Left kidney (tissue), 8 donors: ENCODE measurements at places on chromosomes 2 and 18.

GRCh38 chr2:134170294-134170693 is 83.6 kb upstream of the MGAT5 start:
- no peak for DNase-seq

GRCh38 chr2:85012855-85013254 is 41.9 kb downstream of the KCMF1 start:
- no peak for DNase-seq

DNA sequence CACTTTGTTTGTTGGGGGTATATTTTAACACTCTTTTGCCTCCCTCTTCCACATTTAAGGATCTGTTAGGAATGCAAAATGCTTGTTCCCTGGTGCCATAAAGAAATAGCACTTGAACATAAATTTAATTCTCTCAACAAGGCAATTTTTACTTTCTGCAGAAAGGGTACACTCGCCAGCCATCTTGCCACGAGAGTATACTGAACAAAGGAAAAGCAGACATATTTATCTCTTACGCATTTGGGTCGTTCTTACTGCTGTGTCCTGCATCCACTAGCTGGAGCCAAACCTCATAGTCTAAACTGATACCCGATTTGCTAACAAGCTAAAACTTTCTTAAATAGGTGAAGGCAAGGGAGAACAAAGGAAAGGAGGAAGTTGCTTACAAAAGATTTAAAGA is 129.5 kb downstream of the B3GNT2 start:
- DNase-seq, result no peak

DNA sequence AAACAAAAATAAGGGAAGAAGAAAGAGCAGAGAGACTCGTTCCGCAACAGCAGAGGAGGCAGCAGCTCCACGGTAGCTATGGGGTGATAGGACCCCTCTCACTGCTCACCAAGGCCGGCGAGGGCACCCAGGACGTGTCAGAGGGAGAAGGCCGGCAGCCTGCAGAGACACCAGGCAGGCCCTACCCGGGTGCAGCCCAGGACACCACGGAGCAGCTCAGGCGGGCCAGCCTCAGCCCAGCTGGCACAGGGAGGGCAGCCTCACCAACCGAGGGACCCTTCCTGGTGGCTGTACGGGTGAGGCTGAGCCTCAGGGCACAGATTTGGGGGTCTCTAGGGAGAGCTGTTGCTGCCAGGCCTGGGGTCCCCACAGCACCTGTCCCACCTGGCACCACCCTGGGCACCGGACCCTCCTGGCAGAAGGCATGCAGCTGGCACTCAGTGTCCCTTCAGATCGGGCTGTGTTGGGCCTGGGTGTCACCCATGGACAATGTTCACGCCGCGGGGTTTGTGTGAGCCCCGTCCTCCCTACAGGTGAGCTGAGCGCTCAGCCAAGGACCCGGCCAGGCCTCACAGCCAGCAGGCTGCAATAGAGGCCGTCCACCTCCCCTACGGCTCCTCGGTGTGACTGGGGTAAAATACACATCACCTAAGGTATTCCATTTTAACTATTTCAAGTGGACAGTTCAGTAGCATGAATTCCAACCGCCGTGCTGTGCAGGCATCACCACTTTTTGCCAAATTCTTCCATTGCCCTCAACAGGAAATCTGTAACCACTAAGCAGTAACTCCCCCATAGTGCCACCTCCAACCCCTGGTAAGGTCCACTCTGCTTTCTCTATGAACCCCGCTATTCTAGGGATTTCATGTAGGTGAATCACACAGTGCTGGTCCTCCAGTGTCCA is 21.6 kb downstream of the KCNG2 start:
- no peak for DNase-seq

DNA sequence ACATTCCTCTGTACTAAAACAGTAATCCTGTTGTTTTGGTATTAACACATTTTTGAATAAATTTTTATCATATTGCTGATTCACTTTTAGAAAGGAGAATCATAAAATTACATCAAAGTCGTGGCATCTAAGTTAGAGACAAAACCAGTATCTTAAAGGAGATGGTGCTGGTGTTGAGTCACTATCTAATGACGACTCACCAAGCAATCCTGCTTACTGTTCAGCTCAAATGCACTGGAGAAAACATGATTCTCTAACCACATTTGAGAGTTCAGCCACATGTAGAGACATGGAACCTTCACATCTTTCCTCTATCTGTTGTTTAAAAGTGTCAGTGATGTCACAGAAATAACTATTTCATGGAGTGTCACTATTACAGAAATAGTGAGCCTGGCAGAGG is 473.8 kb downstream of the TGIF1 start:
- no peak for DNase-seq

- no peak for DNase-seq
These were observed 122.5 kb upstream of the LTBP1 start for GRCh38 chr2:32824070-32824809.

DNA sequence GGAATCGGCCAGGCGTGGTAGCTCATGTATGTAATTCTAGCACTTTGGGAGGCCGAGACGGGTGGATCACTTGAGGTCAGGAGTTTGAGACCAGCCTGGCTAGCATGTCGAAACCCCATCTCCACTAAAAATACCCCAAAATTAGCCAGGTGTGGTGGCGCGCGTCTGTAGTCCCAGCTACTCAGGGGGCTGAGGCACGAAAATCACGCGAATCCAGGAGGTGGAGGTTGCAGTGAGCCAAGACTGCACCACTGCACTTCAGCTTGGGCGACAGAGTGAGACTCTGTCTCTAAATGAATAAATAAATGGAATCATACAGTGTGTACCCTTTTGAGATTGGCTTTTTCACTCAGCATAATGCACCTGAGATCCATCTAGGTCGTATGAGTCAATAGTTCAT is 19.4 kb upstream of the TTC39C start:
- no peak for DNase-seq

DNA sequence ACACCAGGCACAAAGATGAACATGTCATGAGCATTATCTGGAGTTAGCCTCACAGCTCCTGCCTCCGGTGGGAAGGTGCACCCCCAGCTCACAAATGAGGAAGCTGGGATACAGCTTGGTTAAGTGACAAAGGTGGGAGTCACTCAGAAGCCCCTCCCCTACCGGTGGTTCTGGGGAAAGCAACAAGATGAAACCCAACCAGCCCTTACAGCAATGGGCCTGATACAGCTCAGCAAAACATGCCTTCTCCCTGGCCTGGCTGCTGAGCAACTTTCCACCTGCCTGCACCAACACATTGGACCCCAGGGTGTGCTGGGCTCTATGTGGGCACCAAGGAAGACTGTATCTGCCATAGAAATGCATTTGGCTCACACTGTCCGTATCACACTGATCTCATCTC is 113.2 kb downstream of the GYPC start:
- DNase-seq, result no peak

DNA sequence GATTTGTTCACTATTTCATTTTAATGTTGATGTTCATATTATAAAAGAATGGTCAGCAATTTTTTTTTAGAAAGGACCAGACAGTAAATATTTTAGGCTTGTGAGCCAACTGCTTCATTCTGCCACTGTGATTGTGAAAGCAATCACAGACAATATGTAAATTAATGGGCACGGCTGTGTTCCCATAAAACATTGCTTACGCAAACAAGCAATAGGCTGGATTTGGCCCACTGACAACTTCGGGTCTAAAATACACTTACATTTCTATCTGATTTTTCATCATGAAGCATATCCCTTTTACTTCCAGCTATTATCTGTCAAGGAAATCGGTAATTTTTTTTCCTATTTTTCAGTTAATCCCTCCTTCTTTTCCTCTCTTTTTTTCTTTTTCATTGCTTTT is 182.2 kb upstream of the CDH2 start:
- no peak for DNase-seq

DNA sequence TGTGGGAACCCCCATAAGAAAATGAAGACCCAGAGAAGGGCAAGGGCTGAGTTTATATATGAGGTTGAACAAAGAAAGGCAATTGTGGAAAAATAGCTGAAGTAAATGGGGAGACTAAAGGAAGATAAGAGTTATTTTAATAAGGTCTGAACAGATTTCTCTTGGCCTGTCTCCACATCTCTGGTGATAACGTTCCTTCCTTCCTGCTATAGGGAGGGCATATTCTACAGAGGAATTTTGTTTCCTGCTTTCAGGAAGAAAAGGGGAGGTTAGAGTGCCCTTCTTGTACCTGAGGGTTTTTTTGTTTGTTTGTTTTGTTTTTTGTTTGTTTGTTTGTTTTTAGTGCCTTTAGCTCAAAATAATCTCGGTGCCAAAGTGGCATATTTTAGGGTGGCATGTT is 31.6 kb downstream of the MOGAT1 start:
- DNase-seq, result no peak

DNA sequence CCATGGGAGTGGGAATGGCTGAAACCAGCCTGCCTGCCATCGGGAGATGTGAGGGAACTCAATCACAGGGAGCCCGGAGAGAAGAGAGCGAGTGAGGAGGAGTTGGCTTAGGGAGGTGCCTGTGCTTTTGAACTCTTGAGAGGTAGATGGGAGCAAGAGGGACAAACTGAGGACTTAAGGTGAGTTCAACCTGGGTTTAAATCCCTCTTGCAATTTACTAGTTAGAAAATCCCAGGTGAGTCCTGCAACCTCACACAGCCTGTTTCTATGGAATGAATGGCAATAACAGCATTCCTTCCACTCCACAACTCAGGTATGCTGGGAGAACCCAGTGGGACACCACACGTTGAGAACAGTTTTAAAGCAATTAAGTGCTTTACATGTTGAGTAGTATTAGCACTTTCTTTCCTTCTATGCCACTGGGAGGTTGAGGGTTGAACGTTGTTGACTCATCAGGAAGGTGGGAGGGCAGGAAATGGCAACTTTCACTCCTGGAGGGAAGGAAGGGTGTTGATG is 57.3 kb downstream of the VIT start:
- no peak for DNase-seq

DNA sequence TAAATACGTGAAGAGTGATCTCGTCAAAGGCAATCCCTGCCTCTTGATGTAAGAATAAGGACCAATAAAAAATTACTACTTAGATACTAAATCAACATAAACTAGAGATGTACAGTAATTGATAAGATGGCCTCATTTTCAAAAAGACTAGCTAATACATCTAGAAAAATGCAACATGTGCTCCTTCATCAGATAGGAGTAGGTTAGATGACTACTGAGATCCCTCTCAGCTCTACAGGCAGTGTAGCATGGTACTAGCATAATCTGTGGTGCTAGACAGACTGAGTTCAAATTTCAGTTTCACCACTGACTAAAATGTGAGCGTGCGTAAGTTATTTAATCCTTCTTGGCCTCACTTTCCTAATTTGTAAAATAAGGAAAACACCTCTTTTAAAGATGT is 82.6 kb upstream of the FRZB start:
- no peak for DNase-seq

DNA sequence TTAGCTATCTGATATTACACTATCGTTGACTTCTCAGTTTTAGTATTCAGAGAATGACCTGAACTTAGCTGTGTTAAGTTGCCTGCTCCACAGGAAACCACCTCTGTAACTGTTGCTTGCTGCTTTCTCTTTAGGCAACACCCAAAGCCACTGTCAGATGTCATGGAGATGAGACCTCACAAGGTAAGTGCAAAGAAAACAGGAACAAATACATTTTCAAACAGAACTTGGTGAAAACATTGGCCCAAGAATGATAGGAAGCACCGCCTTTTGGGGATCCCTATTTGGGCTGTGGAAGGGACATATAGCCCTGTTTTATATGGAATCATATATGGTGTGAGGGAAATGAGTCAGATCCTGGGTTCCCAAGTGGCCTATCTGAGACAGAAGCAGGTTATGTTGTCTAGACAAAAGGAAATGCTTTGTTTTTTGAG is 143.4 kb downstream of the UBE2E3 start:
- no peak for DNase-seq

- DNase-seq, result no peak
These were observed 53.7 kb upstream of the GRB14 start for GRCh38 chr2:164675027-164675426.

DNA sequence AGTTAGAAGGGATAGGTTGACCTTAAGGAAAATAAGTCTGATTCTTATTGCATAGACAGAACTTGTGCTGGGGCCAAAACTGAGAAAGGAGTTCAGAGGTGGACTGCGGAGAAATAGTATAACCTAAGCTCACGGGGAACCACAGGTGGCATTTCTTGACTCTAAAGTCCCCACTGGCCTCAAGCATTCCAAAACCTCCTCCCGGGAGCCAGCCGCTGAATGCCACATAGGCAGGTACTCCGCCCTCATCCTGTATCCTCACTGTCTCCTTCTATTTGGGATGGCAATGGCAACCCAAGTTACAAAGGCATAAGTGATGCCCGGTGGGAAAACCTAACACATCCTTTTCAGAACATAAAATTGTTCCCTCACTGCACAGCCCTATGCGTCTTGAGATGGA is 173.0 kb downstream of the SP3 start:
- no peak for DNase-seq

GRCh38 chr18:28736951-28737350 is 560.0 kb upstream of the CDH2 start:
- DNase-seq, result no peak

GRCh38 chr18:41660654-41661053 is 294.4 kb upstream of the PIK3C3 start:
- DNase-seq, result no peak

DNA sequence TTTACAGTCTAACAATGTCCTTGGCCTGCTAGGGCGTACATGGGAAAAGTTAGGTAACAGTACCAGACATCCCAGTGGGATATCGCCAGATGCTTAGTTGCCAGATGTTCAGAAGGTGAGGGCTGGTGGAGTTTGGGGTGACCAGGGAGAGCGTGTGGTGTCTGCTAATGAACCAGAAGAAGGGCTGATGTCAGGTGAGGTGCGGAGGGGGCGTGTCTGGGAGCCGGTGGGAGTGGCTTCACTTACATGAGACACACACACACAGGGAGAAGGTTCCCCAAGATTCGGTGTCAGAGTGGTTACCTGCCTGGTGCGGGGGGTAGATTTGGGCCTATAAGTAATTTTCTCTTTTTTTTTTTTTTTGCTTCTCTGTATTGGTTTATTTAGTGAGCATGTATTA is 12.2 kb downstream of the RAB31 start:
- DNase-seq, result no peak

DNA sequence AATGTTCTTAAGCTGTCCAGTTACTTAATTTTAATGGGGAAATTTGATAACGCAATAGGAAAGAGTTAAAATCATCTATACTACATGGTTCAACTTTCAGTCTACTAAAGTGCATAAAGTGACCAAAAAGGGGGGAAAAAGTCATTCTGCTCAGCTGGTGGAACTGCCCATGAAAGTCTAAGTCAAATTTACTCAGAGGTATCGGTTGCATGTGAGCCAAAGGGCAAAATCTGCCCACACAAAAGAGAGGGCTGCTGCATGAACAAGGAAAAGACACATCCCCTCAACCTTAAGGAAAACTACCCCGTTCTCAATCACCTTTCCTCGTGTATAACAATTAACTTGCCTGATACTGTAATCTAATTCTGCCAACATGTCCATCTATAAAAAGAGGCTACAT is 126.1 kb downstream of the TCF4 start:
- DNase-seq, result peak; percentile 46

DNA sequence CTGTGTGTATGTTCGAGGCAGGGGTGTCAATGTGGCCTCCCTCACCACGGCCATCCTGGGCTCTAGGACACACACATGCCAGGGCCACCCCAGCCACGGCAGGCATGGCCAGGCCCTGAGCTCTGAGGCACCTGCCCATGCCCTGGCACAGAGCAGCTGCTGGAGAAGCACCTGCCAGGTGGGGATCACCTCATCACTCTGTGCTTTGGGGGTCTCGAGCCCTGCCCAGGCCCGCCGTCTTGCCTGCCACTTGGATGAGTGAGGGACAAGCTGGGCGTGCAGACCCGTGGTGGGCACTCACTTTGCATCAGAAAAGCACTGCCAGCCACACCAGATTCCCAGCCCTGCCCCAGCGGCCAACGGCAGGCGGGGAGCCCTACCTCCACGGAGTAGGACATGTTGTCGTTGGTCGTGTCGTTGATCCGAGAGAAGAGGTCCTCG is 33.1 kb downstream of the KIF1A start:
- no peak for DNase-seq

GRCh38 chr2:223306371-223306770 is 254.4 kb downstream of the KCNE4 start:
- DNase-seq, result no peak
